ENCODE measurements at places on chromosomes 4 and X.

DNA sequence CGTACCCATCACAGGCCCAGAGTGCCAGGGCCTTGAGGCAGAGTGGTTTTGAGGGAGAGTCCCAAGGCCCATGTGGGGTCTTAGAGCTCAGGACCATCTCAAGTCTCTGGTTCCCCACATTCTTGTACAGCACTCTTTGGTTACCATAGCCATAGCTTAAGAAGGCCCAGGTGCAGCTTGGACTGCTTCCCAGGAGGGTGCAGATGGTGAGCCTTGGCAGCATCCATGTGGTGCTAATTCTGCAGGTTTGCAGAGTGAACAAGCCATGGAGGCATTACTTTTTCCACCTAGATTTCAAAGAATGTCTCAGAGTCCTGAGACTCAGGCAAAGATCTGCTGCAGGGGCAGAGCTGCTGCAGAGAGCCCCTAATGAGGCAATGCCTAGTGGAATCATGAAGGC is 171.7 kb downstream of the STK32B start:
- no peak for DNase-seq

GRCh38 chr4:3729188-3729881 is 36.9 kb upstream of the ADRA2C start:
- no peak for DNase-seq

GRCh38 chrX:93874554-93874953 is 200.5 kb downstream of the FAM133A start:
- no peak for DNase-seq

GRCh38 chrX:136819031-136819703 is 38.4 kb upstream of the ARHGEF6 start:
- no peak for DNase-seq

DNA sequence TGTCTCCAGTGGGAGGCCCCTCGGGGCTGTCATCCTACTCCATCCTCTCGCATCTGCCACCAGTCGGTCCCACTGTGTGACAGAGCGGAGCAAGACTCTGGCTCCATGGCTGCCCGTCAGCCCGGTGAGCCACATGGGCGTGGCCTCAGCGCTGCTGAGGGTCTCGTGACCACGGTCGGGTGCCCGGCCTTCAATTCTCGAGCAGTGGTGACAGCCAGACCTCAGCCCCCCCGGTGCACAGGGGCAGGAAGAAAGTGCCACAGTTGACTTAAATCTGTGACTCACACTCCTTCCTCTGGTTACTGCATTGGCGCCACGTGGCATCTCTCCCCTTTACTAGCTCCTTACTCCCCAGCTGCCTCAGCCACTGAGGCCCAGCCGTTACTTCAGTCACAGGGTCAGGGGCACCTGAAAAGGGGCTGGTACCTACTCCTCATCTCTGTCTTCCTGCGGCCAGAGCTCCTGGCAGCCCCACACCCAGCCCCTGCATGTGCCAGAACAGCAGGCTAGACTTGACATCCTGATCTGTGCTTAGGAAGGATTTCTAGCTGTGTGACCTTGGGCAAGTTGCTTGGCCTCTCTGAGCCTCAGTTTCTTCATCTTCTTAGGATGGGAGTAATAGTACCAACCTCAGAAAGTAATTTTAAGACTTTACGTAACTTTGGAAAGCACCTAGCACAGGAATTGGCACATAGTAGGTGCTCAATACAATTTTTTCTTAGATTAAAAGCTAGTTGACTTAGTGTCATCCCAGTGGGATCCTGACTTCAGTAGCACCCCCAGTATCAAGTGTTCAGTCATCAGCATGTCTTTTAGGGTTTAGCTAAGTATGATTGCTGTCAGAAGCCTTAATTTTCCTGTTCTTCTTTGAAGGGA is 66.1 kb downstream of the TNIP2 start:
- DNase-seq: peak; percentile 35

GRCh38 chrX:7640392-7640791 is 202.6 kb upstream of the VCX start:
- DNase-seq: no peak

DNA sequence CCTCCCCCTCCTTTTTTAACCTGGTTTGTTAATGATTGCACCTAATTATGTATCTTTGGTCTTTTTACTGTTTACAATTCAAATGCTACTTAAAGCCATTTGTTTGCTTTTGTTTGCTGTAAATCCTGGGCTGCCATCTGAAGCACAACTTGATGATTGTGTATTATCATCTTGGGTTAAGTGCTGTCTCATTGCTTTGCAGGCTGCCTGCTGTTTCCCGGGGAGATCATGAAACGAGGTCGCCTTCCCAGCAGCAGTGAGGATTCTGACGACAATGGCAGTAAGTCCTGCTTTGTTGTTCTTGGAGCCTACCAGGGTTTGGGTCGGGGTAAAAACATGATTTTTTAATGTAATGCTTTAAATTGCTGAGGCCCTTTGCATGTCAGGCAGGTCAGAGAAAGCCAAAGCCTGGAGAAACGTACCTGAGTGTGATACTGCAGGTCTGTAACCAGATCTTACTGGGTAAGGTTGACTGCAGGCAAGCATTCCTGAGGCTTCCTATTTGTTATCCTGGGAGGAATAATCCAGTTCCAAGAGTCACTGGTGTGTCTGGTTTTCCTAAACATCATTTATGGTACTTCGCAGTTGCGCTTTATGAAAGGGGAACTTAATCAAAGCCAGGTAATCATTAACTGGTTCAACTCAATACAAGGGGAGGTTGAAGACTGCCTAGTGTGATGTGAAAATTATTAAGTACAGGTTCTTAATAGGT is 22.2 kb downstream of the JADE1 start:
- DNase-seq: no peak

GRCh38 chrX:39948582-39948981 is 149.2 kb downstream of the BCOR start:
- DNase-seq: no peak

GRCh38 chr4:168221301-168221700 is 97.3 kb downstream of the DDX60 start:
- no peak for DNase-seq

GRCh38 chrX:41739871-41740270 is 15.9 kb downstream of the GPR82 start:
- no peak for DNase-seq

GRCh38 chr4:76787898-76788297 is 110.0 kb downstream of the SOWAHB start:
- no peak for DNase-seq

All from stimulated activated CD8-positive, alpha-beta memory T cell treated with anti-CD3 and anti-CD28 coated beads, Interleukin-4, amount 100 ng/mL, for 4 hours (primary cell).